ENCODE measurements at places on chromosomes 12 and 14.

DNA sequence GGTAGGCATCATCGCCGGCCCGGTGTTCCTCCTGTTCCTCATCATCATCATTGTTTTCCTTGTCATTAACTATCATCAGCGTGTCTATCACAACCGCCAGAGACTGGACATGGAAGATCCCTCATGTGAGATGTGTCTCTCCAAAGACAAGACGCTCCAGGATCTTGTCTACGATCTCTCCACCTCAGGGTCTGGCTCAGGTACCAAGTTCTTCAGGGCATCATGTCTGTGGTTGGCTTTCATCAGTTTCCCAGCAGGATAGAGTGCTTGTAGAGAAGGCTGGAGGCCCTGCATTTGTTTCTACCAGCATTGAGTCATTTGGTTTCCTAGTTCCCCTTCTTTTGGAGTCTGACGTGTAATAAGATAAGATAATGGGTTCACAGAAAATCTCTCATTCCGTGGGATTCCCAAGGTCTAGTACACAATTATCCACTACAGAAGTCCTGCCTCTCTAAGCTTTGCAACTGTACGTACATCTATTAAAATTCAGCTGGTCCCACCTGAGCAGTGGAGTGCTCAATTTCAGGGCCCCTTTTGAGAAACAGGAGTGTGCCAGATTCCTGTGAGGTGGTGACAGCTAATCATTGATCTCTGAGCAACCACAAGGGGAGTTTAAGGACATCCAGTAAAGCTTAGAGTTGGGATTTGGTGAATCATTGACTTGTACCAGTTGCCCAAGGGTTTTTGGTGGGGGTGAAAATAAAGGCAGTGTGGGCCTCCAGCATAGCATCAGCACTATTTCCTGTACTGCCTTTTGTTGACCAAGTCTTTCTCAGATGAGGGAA lies 25.1 kb downstream of the ACVR1B start:
- DNase-seq: no peak

DNA sequence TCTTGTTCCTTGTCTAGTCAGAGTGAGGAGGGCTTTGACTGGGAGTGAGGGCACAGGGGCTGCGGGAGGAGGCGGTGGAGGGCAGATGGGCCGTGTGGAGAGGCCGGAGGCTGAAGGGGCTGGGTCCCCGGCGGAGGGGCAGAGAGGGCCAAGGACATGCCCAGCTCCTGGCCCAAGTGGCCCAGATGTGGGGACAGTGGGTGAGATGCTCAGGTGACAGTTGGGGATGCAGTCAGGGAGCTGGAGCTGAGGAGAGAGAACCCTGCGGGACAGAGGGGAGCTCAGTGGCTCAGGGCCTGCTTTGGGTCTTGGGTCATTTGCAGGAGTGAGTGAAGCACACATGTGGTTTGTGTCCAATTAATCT lies 26.5 kb upstream of the PLD4 start:
- DNase-seq: no peak

GRCh38 chr14:76830556-76830955 lies 4.3 kb downstream of the LRRC74A start:
- no peak for DNase-seq

DNA sequence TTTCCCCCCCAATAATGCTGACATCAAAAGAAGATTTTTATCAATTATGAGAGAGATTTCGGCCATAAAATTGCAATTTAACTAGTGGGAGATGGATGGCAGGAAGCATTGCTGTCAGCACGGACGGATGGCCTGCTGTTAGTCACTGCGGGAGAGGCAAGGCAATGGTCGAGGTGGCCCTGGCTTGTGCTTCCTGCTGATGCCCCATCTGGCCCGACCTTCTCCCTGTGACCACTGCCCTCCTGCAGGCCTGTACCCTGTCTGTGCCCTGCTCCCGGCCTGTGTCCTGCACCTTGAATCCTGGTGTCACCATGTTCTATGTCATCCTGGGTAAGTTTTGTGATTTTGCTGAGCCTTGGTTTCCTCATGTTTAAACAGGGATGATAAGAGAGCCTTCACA lies 67.6 kb downstream of the ADCK1 start:
- DNase-seq: no peak

DNA sequence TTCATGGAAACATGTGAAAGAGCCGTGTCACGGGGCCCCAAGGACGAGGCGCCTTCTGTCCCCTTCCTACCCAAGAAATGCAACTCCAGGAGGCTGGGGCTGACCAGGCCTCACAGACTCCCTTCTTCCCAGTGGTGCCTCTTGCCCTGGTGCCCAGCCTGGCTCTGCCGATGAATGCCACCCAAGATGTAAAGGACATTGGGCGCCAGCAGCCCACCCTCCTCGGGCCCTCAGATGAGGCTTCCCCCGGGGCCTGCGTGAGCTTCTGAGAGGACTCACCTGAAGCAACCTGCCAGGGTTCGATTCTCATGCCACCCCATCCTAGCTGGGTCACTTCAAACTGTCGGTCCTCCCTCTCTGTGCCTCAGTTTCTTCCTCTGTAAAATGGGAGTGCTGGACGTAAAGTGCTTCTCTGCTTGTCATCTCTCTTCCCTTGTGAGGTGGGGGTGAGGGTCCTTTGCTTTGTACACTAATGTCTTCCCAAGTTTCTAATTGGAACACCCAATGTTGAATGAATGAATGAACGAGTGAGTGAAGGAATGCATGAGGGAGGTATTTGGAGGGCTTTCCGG lies 10.8 kb downstream of the FAM222A start:
- no peak for DNase-seq

- DNase-seq: no peak
These were observed 1061.8 kb upstream of the FLRT2 start for GRCh38 chr14:84468153-84468552.

Data from NCI-H2081 treated with DMSO at 0.1 percent for 48 hours (cell line).